ENCODE measurements at places on chromosomes 3 and 15.

- no peak for DNase-seq
Observed at GRCh38 chr3:61724183-61724582, 162.8 kb downstream of the PTPRG start.

GRCh38 chr3:171192176-171192854 is 165.8 kb upstream of the SLC2A2 start:
- no peak for DNase-seq

DNA sequence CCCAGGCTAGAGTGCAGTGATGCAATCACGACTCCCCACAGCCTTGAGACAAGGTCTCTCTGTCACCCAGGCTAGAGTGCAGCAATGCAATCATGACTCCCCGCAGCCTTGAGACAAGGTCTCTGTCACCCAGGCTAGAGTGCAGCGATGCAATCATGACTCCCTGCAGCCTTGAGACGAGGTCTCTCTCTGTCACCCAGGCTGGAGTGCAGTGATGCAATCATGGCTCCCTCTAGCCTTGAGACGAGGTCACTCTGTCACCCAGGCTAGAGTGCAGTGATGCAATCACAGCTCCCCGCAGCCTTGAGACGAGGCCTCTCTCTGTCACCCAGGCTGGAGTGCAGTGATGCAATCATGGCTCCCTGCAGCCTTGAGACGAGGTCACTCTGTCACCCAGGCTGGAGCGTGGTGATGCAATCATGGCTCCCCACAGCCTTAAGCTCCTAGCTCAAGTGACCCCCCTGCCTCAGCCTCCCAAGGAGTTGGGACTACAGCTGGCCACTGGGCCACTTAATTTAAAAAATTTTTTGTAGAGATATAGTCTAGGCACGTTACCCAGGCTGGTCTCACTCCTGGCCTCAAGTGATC is 26.1 kb downstream of the TFRC start:
- no peak for DNase-seq

GRCh38 chr15:50501815-50502214 is 44.7 kb downstream of the USP50 start:
- no peak for DNase-seq

- DNase-seq: no peak
Observed at GRCh38 chr15:41980654-41981323, 8.4 kb upstream of the EHD4 start.

DNA sequence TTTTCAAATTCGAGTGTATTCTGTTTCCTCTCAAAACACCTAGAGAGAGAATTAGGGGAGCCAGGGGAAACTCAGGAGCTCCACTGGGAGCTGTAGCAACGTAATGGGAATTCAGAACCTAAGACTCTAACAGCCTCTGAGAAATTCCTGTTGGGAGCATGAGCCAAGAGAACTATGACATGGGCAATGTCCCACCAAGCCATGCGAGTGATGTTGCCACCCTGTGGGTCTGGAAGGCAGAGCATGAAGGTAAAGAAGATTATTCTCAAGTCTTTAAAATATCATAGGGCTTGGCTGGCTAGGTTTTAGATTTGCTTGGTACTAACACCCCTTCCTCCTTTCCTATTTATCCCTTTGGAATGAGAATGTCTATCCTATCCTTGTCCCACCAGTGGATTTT is 392.6 kb upstream of the ADAMTS9 start:
- no peak for DNase-seq

- DNase-seq: no peak
Observed at GRCh38 chr3:150149651-150150051, 179.0 kb upstream of the PFN2 start.

- DNase-seq: peak; percentile 77
Observed at GRCh38 chr3:184335661-184336546, 1.5 kb upstream of the FAM131A start.

DNA sequence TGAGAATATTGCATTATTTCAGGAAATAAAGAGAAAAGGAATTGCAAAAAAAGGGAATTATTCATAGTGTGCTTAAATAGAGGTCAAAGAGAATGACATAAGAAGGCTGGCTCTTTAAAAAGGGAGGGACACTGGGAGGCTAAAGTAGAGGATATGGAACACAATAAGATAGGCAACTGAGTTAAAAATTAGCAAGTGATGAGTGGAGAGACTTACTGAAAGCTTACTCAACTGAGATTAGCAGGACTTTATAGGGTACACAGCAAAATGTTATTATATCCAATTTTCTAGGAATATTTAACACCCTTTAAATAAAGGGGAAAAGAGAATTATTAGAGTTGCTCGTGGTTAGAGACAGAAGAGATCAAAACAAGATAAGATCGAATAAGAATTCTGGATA is 375.2 kb downstream of the LSAMP start:
- no peak for DNase-seq

DNA sequence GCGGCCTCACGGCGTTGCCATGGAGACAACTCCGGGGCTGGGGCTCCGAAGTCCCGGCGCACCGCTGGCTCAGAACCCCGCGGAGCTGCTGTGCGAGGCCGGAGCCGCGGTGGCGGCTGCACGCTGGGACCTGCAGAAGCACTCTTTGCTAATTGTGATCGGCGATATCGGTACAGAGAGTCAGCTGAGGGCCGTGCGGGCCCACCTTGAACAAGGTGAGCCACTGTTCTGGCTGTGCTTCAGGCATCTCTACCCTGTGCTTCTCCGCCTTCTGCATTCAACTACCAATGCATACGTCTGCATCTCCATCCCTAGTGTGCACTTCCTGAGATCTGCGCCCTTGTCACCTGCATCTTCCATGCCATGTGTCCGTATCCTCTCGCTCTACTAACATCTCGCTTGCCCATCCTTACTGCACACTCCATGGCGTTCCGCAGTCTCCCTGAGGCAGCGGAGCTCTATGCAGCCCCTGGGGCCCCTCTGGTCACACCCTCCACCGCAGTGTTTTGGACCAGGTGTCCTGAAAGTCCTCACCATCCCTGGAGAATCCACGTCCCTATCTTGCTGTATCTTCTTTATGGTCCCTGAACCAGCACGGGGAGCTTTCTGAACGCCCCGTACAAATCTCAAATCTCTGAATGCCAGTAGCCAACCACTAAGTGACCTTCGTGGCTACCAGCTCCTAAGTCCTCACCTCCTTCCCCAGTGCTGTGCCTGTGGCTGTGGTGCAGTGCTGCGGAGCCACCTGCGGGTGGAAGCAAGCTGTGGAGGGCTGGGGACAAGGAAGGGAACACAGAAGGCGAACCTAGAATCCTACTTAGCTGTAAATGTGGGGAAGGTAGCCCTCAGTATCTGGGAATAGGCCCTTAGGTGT is 6.2 kb upstream of the MAP1A start:
- no peak for DNase-seq

- no peak for DNase-seq
Observed at GRCh38 chr3:194935632-194936470, 250.2 kb downstream of the FAM43A start.

DNA sequence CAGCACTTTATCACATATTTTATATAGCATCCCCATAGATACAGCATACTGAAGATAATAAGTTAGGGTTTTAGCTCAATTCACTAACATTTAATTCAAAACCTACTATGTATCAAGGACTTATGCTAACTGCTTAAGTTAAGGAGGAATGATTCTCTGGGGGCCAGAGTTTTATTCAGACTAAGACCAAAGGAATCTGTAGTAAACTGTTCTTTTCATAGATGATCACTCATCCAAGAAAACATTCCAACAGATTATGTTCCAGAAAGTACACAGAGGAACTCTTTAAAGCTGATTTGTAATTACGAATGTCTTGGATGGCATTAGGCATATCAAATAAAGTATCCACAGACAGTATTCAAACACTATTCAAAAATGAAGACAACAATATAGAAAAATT is 226.4 kb downstream of the SCAPER start:
- DNase-seq: no peak

GRCh38 chr15:101110681-101111569 is 140.9 kb downstream of the CHSY1 start:
- no peak for DNase-seq

GRCh38 chr3:181705086-181705480 is 6.6 kb upstream of the SOX2 start:
- DNase-seq: no peak

Measured in stimulated activated CD8-positive, alpha-beta memory T cell treated with anti-CD3 and anti-CD28 coated beads, Interleukin-15, amount 100 ng/mL, for 1 hour (primary cell).